Naive B cell (primary cell): ENCODE measurements at places on chromosomes 7 and 10. TPM values are rescaled to one million over a fixed set of nuclear protein-coding genes. Genes with fewer than 3 reads are reported as not detected.

FAM241B gene
- not detected for polyA plus RNA-seq

TSPAN13 gene
- polyA plus RNA-seq, result 264 TPM

MYO1G gene
- 83.1 TPM for polyA plus RNA-seq

ZNF503 gene
- polyA plus RNA-seq, result not detected

AMPH gene
- polyA plus RNA-seq, result not detected

PRLHR gene
- not detected for polyA plus RNA-seq

SLC37A3 gene
- 8.6 TPM for polyA plus RNA-seq

ANKRD22 gene
- not detected for polyA plus RNA-seq

PIK3CG gene
- 57.3 TPM for polyA plus RNA-seq

FAM237B gene
- polyA plus RNA-seq, result not detected

- DNase-seq, result no peak
These were observed 277.1 kb downstream of the SNX13 start for GRCh38 chr7:17663061-17663675.

DNA sequence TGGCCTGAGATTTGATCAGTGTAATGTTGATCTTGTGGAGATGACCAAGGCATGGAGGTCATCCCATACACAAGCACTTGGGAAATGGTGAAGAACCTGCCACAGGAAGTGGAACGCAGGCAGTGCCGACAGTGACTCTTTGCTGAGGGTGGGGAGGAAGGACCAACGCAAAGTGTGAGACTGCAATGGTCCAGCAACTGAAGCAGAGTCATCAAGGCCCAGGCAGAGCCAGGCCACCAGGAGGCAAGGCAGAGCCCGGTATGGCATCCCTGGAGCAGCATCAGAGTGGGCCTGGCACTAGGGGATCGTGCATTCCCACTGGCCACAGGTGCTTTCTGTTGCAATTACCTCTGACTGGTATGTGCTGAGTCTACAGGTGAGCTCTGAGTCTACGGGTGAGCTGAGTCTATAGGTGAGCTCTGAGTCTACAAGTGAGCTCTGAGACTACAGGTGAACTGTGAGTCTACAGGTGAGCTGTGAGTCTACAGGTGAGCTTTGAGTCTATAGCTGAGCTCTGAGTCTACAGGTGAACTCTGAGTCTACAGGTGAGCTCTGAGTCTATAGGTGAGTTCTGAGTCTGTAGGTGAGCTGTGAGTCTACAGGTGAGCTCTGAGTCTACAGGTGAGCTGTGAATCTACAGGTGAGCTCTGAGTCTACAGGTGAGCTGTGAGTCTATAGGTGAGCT lies 132.9 kb downstream of the KLF6 start:
- no peak for DNase-seq

DNA sequence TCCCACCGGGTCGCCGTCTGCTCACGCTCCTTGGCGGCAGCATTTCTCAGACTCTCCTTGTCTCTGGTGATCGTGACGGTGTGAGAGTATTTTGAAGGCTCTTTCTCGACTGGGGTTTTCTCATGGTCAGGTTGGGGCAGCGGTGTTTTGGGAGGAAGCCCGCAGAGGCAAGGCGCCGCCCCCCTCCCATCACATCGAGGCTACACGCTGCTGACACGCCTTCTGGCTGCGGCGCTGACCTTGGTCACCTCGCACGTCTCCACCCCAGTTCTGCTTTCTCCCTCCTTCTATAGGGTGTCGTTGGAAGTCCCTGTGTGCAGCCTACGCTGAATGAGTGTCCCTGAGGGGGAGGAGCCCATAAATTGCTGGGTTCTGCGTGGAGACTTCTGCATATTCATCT lies 55.2 kb downstream of the GLRX3 start:
- DNase-seq, result no peak

GRCh38 chr7:135914346-135914745 lies 62.8 kb downstream of the MTPN start:
- no peak for DNase-seq

DNA sequence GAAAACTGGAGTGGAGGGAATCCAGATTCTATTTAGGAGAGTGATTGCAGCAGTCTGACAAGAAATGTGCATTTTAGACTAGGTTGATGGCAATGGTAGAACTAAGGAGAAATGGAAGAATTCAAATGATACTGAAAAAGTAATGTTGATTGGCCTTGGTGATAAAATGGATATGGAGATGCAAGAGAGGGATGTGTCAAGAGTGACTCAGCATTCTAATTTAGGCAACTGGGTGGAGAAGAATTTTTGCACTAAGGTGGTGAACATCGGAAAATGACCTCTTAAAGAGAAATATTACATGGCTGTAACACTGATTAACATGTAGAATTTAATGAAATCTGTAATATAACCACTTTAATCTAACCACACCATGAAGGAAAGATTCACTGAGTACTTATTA lies 806.5 kb downstream of the PHTF2 start:
- no peak for DNase-seq

- no peak for DNase-seq
These were observed 50.5 kb downstream of the PNLIPRP3 start for GRCh38 chr10:116477986-116478664.

- no peak for DNase-seq
These were observed 509.2 kb downstream of the TCERG1L start for GRCh38 chr10:130802301-130802700.

- DNase-seq, result no peak
These were observed 45.6 kb upstream of the CFAP46 start for GRCh38 chr10:132987671-132988571.

- no peak for DNase-seq
These were observed 194.8 kb upstream of the PTN start for GRCh38 chr7:137538361-137538762.

DNA sequence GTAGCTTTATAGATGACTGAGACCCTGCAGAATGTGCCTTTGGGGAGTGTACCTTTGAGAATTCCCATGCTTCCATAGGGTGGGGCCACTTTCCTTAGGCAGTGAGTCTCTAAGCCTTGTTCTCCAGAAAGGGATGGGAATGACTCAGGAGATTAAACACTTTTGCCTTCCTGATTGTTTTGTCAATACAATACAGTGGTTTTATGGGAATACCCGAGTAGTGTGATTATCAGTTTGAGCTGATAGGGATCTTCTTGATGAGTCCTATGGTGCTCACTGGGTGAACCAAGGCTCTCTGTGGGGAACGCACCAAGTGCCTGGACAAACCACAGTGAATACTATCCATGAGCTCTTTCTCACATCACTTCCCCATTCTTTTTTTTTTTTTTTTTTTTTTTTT lies 6.3 kb downstream of the MYOF start:
- DNase-seq, result no peak

DNA sequence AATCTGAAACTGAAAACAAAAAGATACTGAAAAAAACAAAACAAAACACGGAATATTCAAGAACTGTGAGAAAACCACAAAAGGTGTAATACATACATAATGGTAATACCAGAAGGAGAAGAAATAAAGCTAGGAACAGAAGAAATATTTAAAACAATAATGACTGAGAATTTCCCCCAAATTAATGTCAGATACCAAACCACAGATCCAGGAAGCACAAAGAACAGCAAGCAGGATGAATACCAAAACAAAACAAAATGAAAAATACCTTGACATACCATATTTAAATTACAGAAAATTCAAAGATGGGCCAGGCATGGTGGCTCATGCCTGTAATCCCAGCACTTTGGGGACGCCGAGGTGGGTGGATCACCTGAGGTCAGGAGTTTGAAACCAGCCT lies 57.7 kb upstream of the PARD3 start:
- no peak for DNase-seq

- no peak for DNase-seq
These were observed 7.3 kb upstream of the ANKRD7 start for GRCh38 chr7:118217210-118217619.

DNA sequence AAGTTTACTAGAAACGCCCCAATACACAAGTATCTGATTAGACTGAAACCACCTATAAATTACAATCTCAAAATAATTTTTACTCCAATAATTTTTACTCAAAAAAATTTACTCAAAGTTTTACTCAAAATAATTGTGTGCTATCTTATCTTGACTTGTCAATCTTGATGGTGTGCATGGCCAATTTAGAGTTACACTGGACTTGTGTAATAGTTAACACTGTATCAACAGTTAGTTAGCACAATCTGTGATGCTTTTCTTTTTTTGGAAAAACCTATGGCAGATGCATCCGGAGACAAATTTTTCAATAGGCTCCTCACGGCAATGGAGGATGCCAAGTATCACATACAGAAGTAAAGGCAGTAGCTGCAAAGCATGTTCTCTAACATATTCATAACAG lies 24.9 kb downstream of the LMOD2 start:
- no peak for DNase-seq

- peak; percentile 92 for DNase-seq
These were observed 7.6 kb upstream of the ORAI2 start for GRCh38 chr7:102425639-102426267.

DNA sequence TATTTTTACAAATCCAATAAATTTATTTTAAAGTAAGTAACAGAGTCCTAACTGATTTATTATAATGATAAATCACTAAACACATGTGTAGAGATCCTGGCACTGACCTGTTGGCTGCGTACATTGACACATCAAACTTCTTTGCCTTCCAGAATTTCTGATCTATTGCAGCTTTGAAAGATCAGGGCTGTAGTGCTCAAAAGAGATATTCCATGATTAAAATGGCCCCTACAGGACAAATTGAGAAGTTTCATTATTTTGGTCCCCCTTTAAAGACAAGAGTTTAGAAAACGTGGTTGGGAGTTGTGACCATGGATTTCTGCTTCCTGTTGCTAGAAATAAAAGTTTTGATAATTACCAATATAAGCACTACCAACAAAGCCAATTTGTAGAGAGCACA lies 87.7 kb upstream of the PDK4 start:
- no peak for DNase-seq

- no peak for DNase-seq
These were observed 11.8 kb downstream of the CCSER2 start for GRCh38 chr10:84340187-84340586.

DNA sequence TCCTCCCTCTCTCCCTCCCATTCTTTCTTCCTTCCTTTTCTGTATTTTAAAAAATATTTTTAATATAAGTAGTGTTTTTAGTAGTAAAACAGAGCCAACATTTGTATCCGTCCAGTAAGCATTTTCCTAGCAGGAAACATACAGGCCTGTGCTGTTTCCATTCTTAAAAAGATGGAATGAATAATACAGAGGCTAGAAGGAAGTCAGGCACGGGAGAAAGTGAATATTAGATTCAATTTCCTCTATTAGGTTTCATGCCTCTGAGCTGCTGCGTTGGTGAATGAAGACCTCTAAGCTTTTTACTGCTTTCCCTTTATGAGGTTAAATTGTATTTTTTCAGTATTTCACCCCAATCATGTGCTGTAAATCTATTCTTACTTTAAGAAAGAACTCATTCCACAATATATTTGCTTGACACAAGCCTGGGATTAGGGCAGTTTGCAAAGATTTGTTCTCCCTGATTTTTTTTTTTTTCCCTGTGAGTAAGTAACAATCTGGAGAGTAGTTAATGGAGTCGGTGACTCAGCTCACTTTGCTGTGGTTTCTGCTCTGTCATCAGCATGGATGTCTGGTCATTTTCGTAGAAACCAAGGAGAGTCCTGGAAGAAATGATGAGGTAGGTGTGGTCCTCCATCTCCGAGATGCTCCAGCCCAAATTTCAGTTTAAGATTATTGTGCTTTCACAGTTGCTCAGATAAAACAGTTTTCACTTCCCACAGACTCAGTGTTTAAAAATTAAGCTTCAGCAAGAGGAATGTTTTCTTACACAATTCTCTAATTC lies 76.1 kb upstream of the PITRM1 start:
- no peak for DNase-seq

DNA sequence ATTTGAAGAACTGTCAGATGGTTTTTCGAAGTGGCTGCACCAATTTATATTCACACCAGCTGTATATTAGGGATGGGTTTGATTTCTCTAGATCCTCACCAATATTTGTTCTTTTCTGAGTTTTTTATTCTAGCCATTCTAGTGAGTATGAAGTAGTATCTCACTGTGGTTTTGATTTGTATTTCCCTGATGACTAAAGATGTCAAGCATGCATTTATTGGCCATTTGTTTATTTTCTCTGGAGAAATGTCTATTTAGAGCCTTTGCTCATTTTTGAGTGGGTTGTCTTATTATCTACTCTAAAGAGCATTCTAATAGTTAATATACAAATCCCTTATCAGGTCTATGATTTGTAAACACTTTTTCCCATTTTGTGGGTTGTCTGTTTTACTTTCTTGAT lies 123.9 kb downstream of the PCLO start:
- DNase-seq, result no peak

DNA sequence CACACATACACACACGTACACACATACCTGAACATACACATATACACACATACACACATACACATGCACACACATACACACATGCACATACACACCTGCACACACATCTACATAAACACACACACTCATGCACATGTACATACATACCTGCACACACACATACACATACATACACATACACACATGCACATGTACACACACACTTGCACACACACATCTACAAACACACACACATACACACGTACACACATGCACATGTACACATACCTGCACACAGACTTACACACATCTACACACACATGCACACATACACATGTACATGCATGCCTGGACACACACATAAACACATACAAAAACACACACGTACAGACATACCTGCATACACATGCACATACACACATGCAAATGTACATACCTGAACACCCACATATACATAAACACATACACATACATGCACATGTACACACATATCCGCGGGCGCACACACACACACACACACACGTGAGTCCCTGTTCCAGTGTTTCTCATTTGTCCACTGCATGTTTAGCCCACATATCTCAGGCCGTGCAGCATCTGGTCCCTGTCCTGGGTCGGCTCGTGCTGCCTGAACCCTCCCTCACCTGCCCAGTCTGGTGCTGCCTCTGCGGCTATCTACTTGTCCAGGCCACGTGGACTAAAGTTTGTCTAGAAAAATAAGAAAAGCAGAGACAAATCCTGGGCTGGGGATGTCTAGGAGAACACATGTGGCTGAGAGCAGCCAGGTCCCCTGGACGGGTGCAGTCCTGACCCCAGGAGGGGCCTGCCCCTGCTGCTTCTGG lies 238.7 kb downstream of the TCERG1L start:
- DNase-seq, result no peak

GRCh38 chr7:106485031-106485551 lies 175.9 kb downstream of the CCDC71L start:
- DNase-seq, result no peak

- no peak for DNase-seq
These were observed 94.6 kb downstream of the FGFR2 start for GRCh38 chr10:121503587-121504051.

GRCh38 chr10:25304606-25305005 lies 129.8 kb downstream of the GPR158 start:
- DNase-seq, result no peak

GRCh38 chr7:40996233-40996677 lies 706.6 kb downstream of the INHBA start:
- DNase-seq, result no peak
